ENCODE measurements at places on chromosomes 6 and 20.

DNA sequence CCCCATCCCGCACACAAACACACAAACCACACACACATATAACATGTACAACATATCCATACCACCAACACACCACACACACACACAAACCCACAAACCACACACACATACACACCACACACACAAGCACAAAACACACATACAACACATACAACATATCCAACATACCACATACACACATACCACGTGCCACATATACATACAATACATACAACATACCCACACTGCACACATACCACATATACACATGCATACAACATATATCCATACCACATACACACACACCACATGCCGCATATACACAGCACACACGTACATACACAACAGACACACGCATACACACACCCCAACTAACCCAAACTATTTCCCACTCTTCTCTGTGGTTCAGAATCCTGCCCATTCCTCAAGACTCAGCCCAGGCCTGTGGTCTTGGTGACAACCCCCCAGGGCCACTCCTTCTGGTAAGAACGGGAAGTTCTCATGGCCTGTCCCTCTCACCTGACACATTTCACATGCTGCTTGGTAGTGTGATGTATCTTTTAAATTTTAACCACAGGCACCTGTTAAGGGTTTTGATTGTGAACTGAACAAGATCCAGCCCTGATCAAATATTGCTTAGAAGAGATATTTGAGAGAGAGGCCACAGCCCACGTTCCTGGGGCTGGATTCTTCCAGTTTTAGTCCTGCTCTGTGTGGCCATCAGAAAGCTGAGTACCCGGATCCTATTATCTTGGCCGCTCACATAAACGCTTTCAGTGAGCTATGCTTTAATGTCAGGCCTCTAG, 55.9 kb upstream of the KCNK16 start:
- peak; percentile 11 for DNase-seq

GRCh38 chr6:6893701-6894100, 214.1 kb upstream of the RREB1 start:
- no peak for DNase-seq

DNA sequence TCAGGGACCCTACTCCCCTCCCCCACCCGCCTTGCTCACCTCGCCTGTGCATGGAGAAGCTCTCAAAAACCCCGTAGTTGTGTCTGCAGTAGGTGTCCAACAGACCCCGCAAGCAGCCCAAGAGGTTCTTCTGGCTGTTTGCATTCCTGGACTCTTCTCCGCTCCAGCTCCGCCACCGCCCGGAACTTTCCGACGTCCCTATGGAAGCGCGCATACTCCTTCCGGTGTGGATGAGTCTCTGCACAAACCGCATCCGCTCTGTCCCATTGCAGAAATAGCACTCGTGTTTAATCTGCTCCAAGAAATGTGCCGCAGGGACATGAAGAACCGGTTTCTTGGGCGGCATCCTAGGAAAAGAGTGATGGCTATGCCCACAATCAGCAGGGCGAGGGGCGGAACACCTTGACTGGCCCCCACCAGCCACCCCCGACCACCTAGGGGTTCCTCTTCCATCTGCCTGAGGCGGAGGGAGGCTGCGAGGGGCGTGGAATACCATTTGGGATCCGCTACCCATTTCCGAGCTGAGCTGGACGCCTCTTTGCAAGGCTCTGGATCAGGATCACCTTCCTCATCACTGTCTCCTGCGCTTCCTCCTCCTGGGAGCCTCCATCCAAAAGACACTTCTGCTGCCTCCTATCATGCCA, 20.2 kb downstream of the HLA-DRA start:
- DNase-seq: no peak

- peak; percentile 67 for DNase-seq
Measured at GRCh38 chr6:99119109-99120031, 171.6 kb upstream of the FBXL4 start.

DNA sequence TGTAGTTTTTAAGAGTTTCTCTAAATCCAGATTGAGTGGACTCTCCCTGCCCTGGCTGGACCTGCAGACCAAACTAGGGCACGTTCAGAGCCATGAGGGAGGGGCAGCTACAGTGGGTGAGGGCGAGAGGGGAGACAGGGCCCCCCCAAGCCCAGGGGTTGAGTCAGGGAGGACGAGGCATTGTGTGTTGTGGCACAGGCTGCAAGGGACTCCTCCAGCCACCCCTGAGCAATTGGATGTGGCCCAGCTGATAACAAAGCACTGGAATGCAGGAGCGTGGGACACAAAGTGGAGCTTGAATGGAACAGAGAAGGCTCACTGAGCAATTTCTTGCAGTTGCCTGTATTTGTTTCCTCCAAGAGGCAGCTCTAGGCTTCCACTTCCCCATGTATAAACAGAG, 43.5 kb upstream of the MYL9 start:
- DNase-seq: no peak

DNA sequence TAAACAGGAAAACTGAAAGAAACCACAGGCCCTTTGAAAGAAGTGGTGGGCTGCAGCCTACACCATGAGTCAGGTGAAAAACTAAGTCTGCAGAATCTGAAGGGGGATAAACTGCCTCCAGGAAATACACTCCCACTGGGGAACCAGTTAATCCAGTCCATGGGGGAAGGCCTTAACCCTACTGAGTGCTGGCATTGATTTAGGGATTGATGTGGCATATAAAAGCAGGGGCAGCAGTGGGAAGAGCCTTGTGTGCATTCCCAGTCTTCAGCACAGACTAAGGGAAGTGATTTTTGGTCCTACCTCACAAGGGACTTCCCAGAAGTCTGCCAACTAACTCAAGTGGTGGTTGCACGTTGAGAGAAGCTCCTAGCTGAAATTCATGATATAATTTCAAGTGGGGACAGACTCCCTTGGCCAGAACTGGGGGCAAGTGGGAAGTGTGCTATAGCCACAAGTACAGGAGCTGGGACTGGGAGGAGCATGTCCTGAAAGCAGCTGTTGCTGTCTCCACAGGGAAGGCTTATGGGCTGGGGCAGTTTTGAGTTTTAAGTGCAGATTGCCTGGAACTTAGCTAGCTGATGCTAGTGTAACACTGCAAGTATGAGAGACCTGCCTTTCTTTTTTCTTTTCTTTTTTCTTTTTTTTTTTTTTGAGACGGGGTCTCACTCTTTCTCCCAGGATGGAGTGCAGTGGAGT, 31.2 kb downstream of the CITED2 start:
- DNase-seq: peak; percentile 53

DNA sequence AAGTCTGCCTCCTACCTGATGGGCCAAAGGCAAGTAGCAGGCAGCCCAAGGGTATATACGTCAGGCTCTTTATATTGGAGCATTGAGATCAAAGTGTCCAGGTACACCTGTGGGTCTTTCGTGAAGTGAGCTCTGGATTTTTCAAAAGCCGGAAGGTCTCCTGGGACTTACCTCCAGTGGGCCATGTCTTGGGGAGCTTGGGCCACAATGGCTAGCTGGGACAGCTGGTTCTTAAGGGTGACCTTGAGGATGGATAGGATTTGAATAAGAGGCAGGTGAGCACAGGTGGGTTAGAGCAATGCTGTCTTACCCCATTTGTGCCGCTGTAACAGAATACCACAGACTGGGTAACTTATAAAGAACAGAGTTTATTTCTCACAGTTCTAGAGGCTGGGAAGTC, 153.4 kb downstream of the CDC5L start:
- DNase-seq: no peak

GRCh38 chr20:48155268-48155667, 370.0 kb upstream of the SULF2 start:
- DNase-seq: no peak

DNA sequence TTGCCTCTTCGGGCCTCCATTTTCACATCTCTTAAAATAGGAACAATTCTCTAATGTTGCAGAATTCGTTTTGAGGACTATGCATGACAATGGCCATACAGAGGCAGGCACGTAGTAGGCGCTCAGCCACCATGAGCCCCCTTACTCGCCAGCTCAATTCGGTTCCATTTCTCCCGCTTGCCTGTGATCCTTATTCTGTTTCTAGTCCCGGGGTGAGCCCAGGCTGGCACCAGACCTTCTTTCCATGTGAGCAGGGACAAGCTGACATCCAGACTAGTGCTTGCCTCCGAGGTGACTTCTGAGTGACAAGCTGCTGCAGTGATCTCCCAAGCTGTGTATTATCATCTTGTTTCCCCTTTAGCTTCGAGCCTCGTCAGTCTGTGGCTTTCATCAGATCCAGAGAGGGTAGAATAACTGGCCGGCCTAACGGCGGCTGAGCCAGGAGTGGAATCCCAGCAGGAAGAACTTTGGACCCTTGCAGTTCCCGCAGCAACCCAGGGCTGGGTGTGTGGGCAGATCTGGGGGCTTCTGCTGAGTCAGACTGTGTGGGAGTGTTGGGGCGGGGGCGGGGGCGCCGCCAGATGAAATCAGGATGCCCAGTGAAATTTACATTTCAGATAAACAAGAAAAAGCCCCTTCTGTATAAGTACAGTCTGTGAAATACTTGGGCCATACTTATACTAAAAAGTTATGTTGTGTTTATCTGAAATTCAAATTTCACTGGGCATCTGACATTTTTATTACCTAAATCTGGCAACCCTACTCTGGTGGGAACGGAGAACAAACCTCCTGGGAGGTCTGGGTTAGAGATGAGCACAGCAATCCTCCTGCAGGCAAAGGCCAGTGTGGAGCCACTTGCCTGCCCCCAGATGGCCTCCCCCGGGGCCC, 10.9 kb downstream of the BANF2 start:
- no peak for DNase-seq

DNA sequence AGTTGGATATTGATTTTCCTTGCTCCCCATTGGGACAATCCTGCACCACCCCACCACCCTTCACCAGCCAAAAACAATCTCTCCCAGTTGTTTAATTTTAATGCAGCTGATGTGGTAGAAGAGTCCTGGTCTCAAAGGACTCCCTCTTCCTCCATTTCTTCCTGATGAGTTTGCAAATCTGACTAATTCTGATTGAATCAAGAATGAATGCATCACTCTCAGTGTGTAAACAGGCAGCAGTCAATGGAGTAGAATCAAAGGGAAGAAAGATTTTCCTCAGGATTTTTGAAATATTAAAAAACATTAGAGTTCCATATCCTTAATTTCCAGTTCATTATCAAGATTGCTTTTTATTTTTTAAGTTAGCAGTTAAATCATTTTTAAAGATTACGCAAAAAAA, 54.0 kb downstream of the PLG start:
- no peak for DNase-seq

- DNase-seq: no peak
Measured at GRCh38 chr6:66402873-66403272, 695.8 kb upstream of the EYS start.

DNA sequence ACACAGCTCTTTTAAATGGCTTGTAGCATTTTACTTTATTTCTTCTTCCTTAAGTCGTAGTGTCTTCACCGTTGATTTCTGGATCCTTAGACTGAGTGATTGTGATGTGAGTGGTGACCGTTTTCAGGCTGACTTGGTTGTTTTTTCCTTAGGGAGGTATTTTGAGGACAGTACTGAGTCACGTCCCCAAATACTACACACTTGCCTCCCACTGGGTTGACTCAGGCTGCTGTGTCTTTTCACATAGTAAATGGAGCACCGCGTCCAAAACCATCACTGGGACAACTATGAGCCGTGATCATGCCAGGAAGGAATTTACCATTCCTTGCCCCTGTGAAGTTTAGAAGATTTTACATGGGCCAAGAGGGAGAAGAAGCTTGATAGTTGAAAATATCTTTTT, 174.1 kb downstream of the FARS2 start:
- peak; percentile 71 for DNase-seq

DNA sequence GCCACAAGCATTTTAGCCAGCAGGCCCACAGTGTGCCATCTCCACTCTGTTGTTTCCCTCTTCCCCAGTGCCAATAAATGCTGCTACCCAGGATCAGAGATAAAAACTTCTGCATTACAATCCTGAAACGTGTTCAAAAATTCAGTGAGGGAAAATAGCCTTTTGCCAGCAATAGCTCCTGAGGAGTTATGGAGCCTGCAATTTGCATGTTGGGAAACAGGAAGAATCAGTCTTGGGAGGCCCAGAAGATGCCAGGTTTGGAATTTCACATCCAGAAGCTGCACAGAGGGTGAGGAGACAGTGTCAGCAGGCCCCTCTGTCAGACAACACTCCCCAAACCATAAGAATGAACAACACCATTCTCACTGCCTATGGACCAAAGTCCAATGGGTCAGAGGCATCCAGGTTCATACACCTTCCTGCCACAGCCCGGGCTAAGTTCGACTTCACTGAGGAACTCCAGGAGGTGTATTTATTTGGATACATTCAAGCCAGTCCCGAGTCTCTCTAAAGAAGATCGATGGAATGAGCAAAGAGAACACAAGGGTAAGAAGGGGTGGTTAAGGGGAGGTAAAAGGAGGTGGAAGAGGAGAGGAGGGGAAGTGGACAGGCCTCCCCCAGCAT, 20.8 kb downstream of the RRBP1 start:
- no peak for DNase-seq

- DNase-seq: no peak
Measured at GRCh38 chr6:153215242-153215641, 84.2 kb upstream of the RGS17 start.

- peak; percentile 49 for DNase-seq
Measured at GRCh38 chr6:110485491-110485890, 9.1 kb upstream of the SLC22A16 start.

- DNase-seq: no peak
Measured at GRCh38 chr6:145621776-145622175, 113.5 kb downstream of the EPM2A start.

DNA sequence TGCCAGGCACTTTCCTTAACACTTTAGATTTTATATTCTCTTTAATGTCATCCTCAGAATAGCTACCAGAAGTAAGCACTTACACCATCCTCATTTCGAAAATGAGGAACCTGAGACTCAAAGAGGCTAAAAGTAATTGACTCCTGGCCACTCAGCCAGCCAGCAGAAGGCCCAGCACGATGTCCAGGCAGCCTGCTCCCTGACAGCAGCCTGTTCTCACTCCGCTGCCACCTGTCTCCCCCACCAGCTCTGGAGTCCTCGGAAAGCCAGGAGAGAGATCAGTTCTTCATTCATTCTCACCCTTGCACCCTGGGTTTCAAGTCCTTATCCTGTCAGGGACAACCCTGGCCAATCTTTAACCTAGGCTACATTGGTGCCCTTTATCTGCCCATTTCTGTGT, 174.0 kb downstream of the SASH1 start:
- no peak for DNase-seq

GRCh38 chr20:2217857-2218539, 77.8 kb upstream of the TGM3 start:
- DNase-seq: no peak

DNA sequence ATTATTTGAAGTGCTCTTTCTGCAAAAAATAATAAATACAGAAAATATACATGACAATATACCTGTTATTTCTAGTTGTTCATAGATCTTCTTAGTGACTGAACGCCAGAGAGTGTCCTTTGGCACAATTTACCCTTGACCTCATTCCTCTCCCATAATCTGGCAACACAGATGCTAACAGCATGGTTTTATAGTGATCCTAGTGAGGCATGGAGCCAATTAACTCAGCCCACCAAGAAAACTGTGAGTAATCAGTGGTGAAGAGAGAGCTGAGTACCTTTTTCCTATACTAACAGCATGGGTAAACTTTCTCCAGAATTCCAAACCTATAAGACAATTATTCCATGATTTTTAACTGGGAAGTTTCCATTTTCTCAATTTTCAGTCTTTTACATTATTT, 61.0 kb downstream of the VGLL2 start:
- peak; percentile 26 for DNase-seq
